Renal cortex interstitium (tissue), 15 donors: ENCODE measurements at places on chromosomes 1 and 21.

DNA sequence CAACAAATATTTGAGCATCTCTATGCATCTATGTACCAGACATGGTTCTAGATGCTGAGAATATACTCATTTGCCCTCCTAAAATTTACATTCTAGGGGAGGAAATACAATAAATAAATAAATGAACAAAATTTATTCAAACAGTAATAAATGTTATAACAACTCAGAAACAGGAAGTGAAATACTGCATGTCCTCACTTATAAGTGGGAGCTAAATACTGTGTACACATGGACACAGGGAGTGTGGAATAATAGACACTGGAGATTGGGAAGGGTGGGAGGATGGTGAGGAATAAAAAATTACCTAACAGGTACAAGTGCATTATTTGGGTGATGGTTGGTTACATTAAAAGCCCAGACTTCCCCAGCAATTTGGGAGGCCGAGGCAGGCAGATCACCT is 4.3 kb downstream of the COA7 start:
- DNase-seq, result no peak

GRCh38 chr1:76048926-76049325 is 25.6 kb upstream of the ST6GALNAC3 start:
- no peak for DNase-seq

DNA sequence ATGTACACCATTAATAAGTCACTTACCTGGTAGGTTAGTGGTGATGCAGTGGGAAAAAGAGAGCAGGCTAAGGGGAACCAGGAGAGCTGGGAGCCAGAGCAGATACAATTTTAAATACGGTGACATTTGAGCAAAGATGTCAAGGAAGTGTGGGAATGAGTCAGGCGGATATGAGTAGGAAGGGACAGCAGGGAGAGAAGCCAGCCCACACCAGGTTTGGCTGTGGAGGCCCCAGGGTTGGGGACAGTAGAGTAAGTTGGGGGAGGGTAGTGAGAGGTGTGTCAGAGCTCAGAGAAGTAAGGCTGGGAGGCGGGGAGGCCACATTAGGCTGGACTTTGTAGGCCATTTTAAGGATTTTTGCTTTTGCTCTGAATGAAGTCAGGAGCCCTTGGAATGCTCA is 482.0 kb downstream of the DISC1 start:
- DNase-seq, result no peak

DNA sequence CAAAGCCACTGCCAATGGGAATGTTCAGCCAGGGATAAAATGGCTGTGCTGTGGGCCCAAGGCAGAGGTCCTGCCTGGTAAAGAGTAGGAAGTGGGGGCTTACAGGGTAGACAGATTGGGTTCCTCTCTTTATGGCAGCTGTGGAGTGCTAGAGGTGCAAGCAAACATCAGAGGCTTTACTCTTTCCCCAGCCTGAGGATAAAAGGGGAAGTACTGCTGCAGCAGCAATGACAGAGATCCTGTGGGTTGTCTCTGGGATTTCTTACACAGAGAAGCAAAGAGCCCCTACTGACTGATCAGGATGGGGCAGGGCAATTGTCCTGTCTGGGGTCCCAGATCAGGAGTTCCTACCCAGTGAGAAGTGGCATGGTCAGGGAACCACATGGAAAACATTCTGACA is 54.2 kb downstream of the DRAM2 start:
- no peak for DNase-seq

DNA sequence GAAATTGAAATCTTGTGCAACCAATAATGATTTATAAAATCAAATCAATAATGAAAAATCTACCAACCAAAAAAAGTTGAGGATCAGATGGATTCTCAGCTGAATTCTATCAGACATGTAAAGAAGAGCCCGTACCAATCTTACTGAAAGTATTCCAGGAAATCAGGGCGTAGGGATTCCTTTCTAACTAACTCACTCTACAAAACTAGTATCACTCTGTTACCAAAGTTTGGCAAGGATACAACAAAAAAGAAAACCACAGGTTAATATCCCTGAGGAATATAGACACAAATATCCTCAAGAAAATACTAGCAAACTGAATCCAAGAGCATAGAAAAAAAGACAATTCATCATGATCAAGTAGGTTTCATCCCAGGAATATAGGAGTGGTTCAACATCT is 52.8 kb upstream of the ADGRL4 start:
- no peak for DNase-seq

DNA sequence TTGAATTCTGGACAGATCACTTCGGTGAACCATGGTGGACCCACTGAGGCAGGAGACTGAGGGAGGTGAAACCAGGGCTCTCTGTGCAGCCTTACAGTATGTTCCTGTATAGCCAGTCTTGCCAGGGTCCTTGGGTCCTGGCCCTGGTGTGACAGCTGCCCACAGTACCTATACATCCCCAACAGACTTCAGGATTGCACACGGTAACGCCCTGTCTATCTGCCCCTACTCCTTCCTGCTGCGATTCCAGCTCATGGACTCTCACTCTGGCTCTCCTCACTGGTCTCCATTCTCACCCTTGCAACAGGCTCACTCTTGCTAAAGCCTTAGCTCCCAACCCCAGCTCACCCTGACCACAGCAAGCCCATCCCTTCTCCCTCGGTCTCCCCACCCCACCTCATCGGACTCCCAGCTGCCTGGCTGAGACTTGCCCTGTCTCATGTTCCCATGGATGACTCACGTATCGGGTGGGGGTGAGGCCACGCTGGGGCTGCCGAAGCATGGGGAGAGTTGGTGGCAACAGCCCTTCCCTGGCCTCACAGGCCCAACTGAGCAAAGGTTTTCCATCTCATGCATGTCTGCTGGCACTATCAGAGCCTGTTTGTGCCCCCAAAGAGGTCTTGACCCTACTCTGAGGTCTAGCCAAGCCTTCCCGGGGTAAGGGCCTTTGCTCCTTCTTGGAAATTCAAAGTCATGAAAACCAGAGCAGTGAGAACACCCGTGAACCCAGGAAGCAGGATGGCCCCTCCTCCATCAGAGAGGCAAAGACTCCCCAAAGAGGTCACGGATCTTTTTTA is 7.1 kb downstream of the PHLDA3 start:
- no peak for DNase-seq
